ENCODE measurements at places on chromosomes 5 and 9. TPM values are rescaled to one million over a fixed set of nuclear protein-coding genes. Genes with fewer than 3 reads are reported as not detected.

Gene CTXN3
- not detected for polyA plus RNA-seq

Gene IFT74
- polyA plus RNA-seq = 41.9 TPM

Gene JAKMIP2
- 6.1 TPM for polyA plus RNA-seq

Gene FBP2
- polyA plus RNA-seq = 0.21 TPM

Gene CYSRT1
- polyA plus RNA-seq = 3.1 TPM

Gene IFNA2
- polyA plus RNA-seq = not detected

Gene CCDC180
- polyA plus RNA-seq = 12.8 TPM

Gene TEX48
- polyA plus RNA-seq = not detected

Gene SOHLH1
- not detected for polyA plus RNA-seq

Gene PCDHGA3
- 4.3 TPM for polyA plus RNA-seq

Gene PCDHA13
- 0.08 TPM for polyA plus RNA-seq

Gene PCDHB9
- polyA plus RNA-seq = 5.0 TPM

Gene HTR4
- polyA plus RNA-seq = 0.06 TPM

Gene IL17B
- polyA plus RNA-seq = 1.6 TPM

- no peak for DNase-seq
Measured at GRCh38 chr5:176690911-176691310, 43.6 kb downstream of the TSPAN17 start.

DNA sequence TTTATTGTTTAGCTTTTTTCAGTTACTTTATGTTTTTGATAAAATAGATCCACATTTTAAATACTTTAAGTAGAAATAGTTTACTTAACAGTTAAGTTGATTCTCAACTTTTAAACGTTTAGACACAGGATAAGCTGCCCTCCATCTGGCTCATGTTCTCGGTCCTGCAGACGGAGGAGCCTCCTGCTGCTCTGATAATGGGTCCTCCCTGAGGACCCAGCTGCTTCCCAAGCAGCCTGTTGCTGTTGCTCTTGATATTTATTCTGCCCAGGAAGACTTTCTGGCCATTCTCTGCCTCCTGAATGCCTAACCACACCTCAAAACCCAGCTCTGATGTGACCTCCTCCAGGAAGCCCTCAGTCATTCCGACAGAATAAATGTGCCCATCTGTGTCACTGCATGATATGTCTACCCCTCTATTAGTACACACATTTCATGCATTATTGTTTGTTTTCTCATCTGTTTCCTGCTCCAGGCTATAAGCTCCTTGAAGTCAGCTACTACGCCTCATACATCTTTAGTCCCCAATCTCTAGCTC lies 267.2 kb upstream of the MSX2 start:
- no peak for DNase-seq

DNA sequence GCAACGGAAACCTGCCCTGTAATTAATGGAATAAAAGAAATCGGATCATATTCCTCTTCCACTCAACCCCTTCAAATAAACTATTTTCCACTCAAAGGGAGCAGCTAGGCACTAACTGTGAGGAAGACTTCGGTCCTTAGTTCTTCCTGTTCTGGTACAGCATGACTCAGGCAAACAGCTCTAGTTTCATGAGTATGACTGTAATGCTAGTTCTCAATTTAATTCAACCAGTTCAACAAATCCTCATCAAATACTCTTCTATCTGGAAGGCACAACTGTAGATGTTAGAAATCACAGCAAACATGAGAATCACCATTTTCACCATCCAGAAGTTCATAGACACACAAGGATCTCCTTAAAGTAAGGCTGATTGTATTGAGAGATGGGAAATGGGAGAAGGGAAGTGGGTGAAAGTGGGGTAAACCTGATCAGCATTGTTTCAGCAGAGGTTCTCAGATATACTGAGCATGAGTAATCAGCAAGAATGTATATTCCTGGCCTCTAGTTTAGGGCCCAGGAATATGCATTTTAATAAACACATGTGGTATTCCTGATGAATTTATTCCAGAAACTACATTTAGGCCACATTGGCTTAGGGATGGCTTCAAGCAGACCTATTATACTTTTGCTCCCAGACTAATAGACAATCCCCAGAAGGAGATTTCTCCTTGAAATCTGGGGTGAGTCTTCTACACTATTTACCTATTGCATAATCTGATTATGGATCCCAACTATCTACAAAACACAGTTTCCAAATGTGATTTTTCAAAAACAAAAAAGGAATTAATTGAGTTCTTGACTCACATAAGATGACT lies 141.1 kb upstream of the SLC12A2 start:
- no peak for DNase-seq

DNA sequence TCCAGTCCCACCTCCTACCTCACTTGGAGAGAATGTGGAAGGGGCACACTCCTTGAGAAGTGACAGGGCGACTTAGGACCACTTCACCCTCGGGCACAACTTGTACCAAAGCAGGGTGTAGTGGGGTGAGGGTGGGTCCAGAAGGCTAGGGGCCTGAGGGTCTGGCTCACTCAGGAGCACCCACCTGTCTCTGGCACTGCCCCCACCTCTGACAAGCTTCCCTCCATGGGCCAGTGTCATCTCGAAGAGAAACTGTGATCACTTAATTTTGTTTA lies 76.9 kb upstream of the OLFM1 start:
- no peak for DNase-seq

- no peak for DNase-seq
Measured at GRCh38 chr5:32625106-32625505, 39.7 kb downstream of the SUB1 start.

GRCh38 chr5:55440188-55440646 lies 94.5 kb downstream of the PLPP1 start:
- DNase-seq = no peak

DNA sequence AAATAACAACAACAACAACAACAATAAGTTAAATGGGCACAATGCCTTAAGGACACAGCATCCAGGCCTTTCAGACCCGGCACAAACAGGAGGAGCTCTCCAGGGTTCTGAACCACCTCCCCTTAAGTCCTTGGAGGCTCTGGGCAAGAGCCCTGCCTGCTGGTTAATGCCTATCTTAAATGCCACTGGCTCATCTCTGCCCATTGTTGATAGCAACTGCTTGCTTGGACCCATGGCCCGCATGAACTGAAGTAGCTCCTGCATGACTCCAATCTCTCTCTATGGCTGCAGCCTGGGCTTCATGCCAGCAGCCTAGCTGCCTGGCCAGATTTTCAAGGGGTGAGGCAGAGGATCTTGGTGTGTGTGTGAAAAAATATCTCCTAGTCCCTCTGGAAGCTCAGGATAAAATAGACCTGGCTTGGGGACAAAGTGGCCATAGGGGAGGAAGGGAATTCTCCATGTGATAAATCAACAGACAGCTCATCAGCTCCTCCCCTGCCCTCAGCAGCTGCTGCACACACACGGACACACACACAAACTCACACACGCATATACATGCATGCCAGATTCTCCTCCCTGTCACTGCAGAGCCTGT lies 27.4 kb downstream of the FAM219A start:
- DNase-seq = peak; percentile 68

- DNase-seq = no peak
Measured at GRCh38 chr5:146962801-146963355, 84.3 kb upstream of the PPP2R2B start.

GRCh38 chr5:157150995-157151394 lies 8.3 kb upstream of the MED7 start:
- DNase-seq = no peak

GRCh38 chr9:108761655-108762347 lies 94.0 kb downstream of the ACTL7B start:
- peak; percentile 29 for DNase-seq

DNA sequence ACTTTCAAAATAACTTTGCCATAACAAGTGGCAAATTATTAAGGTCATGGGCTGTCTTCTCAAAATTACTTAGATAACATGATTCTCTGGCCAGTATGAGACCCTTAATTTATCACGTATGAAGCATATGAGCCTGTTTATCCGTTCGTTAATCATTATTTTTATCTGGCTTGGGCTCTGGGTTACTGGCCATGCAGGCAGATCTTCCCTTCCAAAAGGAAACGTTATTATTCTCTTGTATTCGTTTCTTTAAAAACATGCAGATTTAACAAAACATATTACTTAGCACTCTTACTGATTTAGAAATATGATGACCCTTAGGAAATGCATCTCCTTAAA lies 148.6 kb downstream of the DOCK8 start:
- no peak for DNase-seq

DNA sequence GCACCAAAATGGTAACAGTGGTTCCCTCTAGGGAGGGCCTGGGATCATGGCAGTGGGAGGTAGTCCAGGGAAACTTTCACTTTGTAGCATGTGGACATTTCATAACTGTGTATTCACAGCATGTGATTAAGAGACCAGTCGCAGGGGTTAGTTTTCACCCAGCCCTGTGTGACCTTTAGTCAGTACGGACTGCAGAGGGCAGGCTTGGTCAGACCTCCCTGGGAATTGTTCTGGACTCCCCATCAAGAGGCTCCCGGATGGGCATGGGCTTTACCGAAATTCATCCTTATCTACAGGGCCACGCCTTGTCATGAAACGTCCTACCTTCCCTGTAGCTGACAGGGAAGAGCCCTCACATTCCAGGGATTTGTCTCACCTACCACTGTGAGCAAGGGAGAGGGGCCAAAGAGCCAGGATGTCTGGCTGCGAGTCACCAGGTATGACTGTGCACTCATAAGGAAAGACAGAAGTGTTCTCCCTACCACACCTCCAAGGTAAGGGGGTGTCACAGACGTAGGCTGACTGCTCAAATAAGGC lies 19.9 kb downstream of the GPX3 start:
- no peak for DNase-seq

GRCh38 chr9:87751868-87752267 lies 25.9 kb downstream of the CTSL start:
- DNase-seq = no peak

- no peak for DNase-seq
Measured at GRCh38 chr5:16410338-16410737, 55.3 kb downstream of the ZNF622 start.

GRCh38 chr9:22036866-22037626 lies 27.9 kb upstream of the CDKN2B start:
- DNase-seq = no peak

GRCh38 chr9:129958796-129959195 lies 84.2 kb downstream of the FNBP1 start:
- no peak for DNase-seq

- no peak for DNase-seq
Measured at GRCh38 chr5:91129748-91130147, 253.4 kb downstream of the ARRDC3 start.

- no peak for DNase-seq
Measured at GRCh38 chr9:115740986-115741385, 412.6 kb upstream of the PAPPA start.

GRCh38 chr9:83154087-83154736 lies 91.3 kb upstream of the RASEF start:
- no peak for DNase-seq

- no peak for DNase-seq
Measured at GRCh38 chr9:23556459-23556858, 269.6 kb downstream of the ELAVL2 start.

DNA sequence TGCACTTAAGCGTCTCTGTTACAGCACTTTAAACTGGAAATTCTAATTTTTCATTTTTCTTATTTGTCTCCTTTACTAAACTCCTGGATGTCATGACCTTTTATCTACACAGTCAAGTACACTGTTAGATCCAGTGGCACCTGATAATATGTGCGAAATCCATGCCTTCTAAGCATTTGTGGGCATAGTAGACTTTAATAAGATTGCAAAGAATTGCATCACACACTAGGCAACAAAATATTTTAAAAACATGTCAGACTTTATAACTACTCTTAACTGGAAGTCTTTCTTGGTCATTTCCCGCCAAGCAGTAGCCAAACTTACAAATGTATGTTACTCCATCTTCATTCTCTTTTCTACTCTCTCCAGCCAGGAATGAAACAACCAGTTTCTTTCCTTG lies 5.0 kb upstream of the SPINK1 start:
- DNase-seq = no peak
